ENCODE measurements at places on chromosomes 4 and X.

DNA sequence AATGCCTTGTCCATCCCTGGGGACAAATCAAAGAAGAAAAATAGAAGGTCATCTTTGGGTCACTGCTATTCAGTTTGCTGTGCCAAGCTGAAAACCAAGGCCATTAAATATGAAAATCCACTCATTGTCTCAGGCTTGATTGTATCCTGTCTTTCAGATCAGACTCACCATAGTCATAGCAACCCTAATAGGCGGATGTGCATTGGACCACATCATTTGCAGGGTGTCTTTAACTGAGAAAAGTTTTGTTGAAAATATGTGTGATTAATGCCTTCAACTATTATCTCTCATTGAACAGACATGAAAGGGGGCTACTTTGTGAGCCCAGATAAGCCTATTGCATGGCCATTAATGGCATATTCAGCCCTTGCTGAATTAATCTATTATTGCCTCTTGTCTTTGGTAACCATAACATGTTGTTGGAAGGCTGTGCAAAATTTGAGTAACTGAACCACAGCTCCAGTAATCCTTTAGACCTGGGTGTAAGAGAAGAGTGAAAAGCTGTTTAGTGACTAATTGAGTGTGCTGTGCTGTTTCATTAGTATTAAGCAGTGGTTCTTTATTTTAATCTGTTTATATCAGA lies 453.6 kb upstream of the EPHA5 start:
- no peak for DNase-seq

DNA sequence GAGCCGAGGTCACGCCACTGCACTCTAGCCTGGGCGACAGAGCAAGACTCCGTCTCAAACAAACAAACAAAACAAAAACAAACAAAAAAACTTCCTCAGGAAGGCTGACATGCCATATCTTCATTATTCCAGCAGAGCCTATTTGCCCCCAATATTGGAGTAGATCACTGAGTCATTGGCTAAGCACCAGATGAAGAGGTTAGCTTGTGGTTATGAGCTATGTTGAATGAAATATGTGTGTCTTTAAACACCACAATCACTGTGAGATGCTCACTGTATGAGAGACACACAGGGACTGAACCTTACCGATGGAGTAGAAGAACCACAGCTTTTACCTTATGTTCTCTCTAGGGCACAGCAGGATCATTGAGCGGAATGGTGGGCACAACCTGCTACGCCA lies 122.1 kb upstream of the EOLA2 start:
- DNase-seq, result no peak

DNA sequence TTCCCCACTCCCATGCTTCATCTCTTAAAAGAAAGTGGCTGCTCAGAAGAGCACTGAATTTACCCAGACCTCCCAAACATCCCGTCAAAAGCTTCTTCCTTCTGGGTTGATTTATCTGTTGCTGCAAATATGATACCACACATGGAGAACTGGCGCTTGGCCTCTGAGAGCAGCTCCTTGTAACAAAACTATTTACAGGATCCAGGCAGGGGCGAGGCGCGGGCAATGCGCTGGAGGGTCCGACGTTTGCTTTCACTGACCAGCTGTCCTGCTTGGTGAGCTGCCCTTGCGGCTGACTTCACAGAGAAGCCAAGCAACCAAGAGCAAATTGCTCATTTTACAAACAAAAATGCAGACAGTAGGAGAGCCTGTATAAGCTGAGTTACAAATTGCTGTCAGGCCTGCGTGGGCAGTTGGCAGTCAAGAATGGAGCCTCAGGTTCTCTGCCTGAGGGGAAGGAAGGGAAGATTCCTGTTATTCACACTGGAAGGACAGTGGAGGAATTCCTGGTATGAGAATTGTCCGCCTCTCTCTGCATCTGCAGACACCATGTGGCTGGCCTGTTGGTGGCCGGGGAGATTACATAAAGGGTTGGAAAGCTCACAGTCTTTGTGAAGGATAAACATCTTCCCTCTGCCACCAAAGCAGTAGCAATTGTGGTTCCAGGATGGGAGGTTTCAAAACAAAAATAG lies 192.2 kb upstream of the LEF1 start:
- DNase-seq, result peak; percentile 26

DNA sequence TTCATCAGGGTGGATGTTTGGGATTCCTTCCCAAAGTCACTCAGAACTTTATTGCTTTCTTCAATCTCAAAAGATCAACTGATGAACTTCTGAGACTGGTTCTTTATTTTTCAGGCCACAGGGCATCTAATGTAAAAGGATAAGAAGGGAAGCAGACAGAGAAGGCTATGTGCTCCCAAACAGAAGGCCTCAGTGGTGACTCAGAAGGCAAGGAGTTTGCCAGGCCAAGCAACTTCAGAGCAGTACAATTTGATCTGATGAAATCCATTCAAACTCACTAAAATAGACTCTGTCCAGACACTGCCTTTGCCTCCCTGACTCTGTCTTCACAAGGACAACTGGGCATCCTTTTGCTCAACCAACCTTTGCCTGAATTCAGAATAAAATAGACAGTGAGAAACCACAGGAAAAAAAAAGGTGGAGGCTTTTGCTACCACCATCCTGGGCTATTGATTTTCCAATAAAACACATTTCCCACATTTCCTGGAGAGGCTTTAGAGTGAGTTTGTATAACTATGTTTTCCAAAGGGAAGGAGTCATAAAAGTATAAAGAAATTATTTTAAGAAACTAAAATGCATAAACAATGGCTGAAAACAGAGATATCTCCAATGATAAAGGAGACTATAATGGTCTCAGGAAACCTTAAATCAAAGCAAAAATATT lies 55.2 kb downstream of the ARHGEF6 start:
- no peak for DNase-seq

GRCh38 chr4:86909546-86910295 lies 17.5 kb upstream of the C4orf36 start:
- DNase-seq, result no peak

Measured in nephron progenitor cell (in vitro differentiated cells).